Stimulated activated CD8-positive, alpha-beta memory T cell treated with anti-CD3 and anti-CD28 coated beads, Interleukin-12 subunit alpha, Interleukin-12 subunit beta, amount 100 ng/mL, for 4 hours (primary cell): ENCODE measurements at places on chromosomes 1 and 21.

DNA sequence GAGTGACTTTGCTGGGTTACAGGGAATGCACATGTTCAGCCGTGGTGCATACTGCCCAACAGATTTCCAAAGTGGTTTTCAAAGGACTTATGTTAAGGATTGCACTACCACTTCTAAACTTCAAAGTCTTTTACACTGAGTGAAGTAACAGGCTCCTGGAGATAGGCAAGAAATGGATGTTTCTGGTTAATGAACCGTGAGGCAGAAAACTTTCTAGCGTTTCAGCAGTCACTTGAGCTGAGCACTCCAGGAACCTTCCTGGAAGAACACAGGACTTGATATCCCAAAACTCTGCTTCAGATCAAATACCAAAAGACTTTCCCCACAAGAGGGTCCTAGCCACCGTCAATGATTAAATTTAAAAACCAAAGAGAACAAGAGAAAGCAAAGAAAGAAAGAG, 74.3 kb upstream of the ATP1A1 start:
- DNase-seq, result no peak

- no peak for DNase-seq
Measured at GRCh38 chr21:35081861-35082260, 32.8 kb upstream of the RUNX1 start.

GRCh38 chr1:157272729-157273524, 134.7 kb upstream of the ETV3 start:
- no peak for DNase-seq

DNA sequence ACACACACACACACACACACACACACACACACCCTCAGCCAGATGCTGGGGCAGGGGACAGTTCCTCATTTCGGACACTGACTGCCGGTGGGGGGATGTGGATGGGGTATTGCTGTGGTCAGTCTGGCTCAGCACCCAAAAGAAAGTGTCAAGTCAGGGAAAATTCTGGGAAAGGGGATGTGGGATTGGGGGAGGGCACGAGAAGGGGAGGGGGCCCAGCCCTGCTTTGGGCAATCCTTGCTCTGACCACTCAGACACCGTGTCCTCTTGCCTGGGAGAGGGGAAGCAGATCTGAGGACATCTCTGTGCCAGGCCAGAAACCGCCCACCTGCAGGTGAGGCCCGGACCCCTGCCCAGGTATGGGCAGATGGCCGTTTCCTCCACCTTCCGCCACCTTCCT, at the start of gene C1QC:
Gene C1QC (plus strand): TSS at position 253 of the 400 bp plus-strand sequence. CDS start 391 bp downstream, outside the sequence.
- no peak for DNase-seq
